Stimulated activated CD4-positive, alpha-beta T cell treated with anti-CD3 and anti-CD28 coated beads, Interleukin-12 subunit alpha, Interleukin-12 subunit beta, amount 100 ng/mL, for 24 hours (primary cell): ENCODE measurements at places on chromosomes 6 and 20.

- no peak for DNase-seq
Observed at GRCh38 chr20:1491860-1492642, 831 bp upstream of the SIRPB2 start.

DNA sequence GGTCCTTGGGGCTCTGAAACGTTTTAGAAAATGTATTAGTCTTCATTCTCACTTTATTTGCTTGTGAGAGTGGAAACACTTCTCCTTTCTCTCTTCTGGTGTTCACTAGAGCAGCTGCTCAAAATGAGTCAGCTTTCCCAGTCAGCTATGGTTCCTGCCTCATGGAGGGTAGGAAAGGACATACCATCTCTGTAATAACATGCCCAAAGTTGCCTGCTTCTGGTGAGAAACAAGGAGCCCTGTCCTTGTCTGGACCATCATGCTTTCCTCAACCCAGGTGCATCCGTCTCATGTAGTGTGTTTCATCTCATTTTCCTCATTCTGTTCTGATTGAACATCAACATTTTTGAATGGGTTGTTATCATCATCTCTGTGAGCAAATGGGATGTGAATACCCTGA lies 17.1 kb upstream of the TINAG start:
- no peak for DNase-seq

DNA sequence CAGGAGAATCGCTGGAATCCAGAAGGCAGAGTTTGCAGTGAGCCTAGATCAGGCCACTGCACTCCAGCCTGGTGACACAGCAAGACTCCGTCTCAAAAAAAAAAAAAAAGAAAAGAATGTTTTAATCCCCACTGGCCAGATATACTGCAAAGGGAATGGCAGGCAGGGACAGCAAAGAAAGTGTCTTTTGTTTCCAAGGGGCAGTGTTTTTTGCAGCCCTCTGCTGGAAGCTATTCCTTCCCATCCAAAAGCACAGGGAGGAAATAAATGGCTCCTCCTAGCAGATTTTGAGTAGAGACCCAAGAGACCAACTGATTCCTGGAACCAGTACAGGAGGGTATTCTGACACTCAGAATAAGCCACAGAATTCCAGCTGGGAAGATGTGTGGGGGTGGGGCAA lies 112.5 kb upstream of the STMND1 start:
- DNase-seq: no peak

DNA sequence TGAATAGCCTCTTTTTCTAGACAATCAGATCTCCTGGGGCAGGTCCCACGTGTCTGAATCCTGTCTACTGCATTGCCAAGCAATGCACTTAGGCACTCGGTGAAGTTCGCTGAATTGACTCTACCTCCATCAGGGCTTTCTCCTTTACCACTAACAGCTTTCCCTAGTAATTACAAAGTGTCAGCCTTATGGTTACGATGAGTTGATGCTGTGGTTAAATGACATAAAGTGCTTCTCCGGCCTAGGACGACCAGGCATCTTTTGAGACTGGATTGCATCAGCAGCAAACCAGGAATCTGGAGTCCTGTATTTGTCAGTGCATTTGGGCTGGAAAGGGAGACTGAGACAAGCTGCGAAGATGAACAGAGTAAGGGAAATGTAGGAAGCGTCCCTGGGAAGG lies 21.5 kb downstream of the NOX3 start:
- DNase-seq: no peak

DNA sequence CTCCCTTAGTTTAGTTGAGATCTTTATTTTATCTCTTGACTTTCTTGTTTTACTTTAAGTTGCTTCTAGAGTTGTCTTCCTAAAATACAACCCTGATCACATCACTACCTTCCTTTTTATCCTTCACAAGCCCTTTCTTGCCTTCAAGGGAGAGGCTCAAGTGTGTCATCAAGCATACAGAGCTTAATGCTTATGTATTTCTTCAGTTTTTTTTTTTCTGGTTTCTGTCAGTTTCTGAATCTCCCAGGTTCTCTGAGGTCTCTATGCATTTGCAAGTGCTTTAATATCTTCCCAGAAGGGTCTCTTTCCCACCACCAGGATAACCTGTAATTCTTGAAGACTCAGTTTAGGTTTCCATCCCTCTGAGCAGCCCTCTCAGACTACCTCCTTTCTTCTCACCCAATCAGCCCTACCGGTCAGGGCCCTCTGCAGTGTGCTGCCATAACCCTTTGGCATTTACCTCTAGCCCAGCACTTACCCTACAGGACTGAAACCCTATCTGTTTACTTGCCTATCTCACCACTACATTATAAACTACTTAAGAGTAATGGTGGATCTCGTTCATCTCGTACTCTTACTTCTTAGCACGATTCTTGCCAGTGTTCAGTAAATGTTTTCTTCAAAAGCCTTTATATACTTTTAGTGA lies 36.9 kb downstream of the EYA4 start:
- DNase-seq: no peak
